ENCODE measurements at places on chromosomes 6 and 20.

- DNase-seq: no peak
Measured at GRCh38 chr6:93017213-93017612, 402.1 kb downstream of the EPHA7 start.

- peak; percentile 97 for DNase-seq
Measured at GRCh38 chr6:31737991-31738979, 1.5 kb upstream of the MSH5 start.

- DNase-seq: no peak
Measured at GRCh38 chr6:16575655-16576054, 185.6 kb downstream of the ATXN1 start.

DNA sequence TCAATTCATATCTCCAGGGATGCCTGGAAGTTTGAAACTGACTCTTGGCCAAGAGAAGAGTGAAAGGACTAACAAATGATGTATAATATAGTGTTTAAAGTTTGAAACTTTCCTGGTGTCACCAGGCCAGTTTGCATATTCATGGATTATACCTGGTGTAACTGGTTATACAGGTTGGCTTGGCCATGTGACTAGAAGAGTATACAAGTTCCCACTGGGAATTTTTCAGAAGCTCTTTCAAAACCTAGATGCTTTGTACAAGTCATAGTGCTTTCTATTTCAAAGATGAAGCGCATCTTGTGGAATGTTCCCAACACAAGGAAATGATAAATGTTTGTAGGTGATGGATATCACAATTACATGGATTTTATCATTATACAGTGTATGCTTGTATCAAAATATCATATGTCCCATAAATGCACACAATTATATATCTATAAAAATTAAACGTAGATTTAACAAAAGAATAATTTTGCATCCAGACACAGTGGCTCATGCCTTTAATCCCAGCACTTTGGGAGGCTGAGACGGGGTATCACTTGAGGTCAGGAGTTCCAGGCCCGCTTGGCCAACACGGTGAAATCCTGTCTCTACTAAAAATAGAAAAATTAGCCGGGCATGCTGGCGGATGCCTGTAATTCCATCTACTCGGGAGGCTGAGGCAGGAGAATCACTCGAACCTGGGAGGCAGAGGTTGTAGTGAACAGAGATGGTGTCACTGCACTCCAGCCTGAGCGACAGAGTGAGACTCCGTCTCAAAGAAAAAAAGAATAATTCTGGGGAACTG lies 1420.2 kb downstream of the GRIK2 start:
- no peak for DNase-seq

DNA sequence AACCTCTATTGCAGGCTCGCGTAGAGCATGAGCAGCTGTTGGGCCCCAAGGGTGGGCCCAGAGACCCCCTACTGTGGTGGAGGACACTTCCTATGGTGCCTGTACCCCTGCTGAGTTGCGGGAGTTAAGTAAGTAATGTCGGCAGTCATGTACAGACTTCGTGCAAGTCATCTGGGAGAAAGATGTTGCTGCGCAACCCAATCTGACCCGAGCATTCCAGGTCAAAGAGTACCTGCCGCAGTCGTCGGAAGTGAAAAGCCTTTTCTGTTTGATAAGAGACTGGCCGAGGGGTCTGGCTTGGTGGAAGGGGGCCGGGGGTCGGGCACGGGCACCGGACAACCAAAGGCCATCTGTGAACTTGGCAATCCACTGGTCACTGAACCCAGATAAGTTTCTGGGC lies 44.3 kb downstream of the OR2B6 start:
- no peak for DNase-seq

- peak; percentile 52 for DNase-seq
Measured at GRCh38 chr6:7267466-7268091, 45.4 kb downstream of the SSR1 start.

GRCh38 chr6:170125456-170126300 lies 165.2 kb downstream of the DLL1 start:
- no peak for DNase-seq

DNA sequence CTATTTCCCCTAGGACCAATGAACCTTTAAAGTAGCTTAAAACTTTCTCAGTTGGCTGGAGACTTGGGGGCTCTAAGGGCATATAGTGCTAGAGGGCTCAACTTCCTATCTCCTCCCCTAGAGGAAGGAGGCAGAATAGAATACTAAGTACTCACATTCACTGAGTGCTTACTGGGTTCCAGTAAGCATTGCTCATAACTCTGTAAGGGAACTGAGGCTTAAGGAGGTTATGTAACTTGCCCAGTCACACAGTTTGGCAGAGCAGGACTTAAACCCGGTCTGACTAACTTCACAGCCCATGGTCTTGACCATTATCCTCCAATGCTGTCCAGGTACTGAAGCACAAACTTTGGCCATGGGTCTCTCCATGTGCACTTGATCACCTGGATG lies 12.5 kb downstream of the SESN1 start:
- peak; percentile 42 for DNase-seq

- DNase-seq: no peak
Measured at GRCh38 chr6:35396991-35397390, 54.6 kb downstream of the PPARD start.

DNA sequence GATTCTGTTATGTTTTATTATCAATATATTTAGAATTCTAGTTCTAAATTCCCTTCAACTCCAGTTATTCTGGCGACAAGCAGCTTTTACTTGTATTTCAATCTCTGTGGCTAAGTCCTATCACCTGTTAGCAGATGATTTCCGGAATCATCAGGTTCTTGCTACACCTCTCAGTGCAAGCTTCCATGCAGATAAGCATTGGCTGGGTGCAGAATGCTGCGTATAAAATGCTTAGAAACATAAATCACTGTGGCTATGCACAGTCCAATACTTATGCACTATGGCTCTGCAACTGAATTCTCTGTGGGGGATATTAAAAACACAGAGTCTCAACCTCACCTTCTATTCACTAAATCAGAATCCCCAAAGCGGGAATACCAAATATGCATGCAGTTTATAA lies 720.0 kb downstream of the EYS start:
- no peak for DNase-seq

DNA sequence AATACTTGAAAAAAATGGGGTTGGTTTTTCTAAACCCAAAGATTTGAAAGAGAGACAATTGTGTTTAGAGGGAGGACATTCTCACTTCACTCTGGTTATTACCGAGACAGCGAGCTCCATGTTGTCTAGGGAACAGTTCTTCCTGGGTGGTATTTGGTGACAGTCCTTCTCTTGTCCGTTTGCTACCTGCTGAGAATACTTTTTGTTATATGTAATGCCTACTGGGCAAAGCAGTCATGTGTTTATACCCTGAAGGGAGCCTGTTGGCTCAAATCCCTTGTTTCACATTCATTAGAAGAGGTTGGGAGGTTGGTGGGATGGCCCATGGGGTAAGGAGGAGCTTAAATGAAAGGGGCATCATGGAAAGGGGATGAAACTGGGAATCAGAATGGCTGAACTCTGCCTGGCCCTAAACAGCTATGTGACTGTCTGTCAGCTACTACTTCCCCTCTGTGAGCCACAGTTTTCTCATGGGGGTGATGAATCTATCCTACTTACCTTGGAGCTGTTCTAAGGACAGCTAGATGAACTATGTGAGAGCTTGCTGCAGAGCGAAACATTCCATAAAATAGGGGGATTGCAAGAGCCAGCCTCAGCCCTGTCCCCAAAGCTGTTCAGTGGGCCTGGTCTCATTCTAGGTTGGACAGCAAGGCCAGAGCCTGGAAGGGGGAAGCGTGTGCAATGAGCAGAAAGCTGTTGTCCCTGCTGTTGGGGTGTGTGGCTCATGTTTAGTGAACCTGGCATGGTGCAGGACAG lies 43.5 kb downstream of the FNDC1 start:
- no peak for DNase-seq

DNA sequence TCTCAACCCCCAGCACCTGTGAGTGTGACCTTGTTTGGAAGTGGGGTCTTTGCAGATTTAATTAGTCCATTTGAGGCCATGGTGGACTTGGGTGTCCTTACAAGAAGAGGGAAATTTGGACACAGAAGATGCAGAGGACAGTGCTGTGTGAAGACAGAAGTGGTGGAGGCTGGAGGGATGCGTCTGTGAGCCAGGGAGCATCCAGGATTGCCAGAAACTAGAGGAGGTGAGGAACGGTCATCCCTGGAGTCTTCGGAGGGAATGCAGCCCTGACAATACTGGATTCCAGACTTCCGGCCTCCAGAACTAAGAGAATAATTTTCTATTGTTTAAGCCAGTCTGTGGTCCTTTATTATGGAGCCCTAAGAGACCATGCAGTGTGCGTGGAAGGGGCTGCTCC lies 22.9 kb upstream of the NPBWR2 start:
- DNase-seq: no peak

GRCh38 chr6:25623065-25623464 lies 28.9 kb upstream of the SCGN start:
- DNase-seq: no peak
